ENCODE measurements at places on chromosomes 11 and 22.
A peak's percentile ranks its signal among the peaks of the same experiment; 100 is the strongest.

DNA sequence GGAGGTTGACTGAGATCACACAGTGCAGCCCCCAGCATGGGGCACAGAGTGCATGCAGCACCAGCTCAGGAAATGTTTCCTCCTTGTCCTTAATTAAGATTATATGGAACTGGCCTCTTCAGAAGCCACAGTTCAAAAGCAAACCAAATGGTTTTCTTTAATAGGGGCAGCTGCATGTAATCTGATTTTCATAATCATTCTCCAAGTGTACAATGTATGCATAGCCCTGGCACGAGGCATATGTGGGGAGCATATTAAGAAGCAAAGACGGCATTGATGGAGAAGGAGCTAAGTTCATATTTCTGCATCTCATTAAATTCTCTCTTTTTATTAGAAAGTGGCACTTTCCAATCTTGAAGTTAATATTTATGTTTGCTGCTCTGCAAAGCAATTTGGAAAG, 9.9 kb upstream of the PARVB start:
- no peak for DNase-seq

DNA sequence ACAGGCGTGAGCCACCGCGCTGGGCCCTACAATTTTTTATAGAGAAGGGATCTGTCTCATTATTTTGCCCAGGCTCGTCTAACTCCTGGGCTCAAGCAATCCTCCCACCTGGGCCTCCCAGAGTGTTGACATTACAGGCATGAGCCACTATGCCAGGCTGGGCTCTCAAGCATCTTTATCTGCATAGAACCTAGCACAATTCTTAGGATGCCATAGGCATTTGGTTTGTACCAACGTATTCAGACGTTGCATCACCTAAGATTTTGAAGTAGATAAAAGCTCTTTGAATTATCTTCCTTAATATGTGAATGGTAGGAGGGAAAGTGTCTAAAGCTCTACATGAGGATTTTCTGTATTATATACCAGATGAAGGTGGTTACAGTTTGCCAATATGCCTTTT, 30.5 kb downstream of the RTN3 start:
- no peak for DNase-seq

DNA sequence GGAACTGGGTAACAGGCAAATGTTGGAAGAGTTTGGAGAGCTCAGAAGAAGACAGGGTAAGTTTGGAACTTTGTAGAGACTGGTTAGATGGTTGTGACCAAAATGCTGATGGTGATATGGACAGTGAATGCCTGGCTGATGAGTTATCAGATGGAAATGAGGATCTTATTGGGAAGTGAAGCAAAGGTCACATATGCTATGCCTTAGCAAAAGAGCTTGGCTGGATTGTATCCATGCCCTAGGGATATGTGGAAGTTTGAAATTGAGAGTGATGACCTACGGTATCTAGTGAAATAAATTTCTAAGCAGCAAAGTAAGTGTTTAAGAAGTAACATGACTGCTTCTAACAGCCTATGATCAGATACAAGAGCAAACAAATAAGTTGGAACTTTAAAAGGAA, 17.8 kb downstream of the BBOX1 start:
- DNase-seq = no peak

DNA sequence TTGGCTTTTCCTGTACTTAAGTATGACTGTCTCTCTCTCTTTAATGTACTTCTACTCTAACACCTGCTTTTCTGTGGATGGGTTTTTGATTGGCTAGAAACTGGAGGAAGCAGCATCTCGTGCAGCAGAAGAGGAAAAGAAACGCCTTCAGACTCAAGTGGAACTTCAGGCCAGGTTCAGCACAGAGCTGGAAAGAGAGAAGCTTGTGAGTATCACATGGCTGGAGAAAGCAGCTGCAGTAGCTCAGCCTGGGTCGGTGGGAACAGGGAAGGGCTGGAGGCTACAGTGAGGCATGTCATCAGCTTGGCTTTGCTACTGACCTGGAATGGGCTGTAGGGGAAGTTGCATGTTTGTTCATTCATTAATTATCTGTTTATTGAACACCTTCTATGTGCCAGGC, 74.2 kb downstream of the SWAP70 start:
- peak; percentile 8 for DNase-seq

DNA sequence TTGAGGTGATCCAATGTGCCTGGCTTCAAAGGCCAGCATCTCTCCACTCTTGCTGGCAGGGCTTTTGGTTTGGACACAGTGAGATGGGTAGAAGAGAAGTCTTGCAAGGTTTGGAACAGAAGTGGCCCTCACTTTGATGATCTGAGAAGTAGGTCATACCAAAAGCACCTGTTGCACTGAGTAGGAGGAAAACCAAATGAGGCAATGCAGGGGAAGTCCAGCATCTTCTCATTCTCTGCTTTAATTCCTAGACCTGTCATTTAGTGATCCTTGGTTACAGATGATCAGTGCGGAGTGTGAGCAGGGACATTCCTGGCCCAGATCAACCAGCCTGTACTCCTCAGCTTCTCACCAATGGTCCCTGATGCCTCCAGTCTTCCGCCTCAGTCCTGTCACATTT, 990.5 kb downstream of the OPCML start:
- DNase-seq = no peak

- no peak for DNase-seq
Observed at GRCh38 chr22:43180670-43181069, 6.3 kb downstream of the TTLL12 start.

- DNase-seq = peak; percentile 10
Observed at GRCh38 chr11:88827018-88827676, 238.6 kb downstream of the GRM5 start.

DNA sequence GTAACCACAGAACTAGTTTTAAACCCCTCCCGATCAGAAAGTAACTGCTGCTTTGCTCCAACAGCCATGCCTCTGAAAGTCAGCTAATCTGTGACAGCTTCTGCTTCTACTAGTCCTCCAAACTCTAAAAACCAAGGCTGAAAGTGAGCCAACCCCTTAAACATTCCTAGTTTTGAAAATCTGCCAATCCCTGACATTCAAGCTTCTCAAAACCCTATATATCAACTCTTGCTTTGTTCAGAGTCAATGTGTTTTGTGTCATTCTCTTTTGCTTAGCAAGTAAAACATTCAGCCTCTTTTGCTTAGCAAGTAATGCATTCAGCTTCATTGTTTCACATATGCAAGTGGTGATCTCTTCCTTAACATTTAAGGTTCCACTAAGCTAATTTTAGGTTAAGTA, 56.9 kb downstream of the ATG16L2 start:
- DNase-seq = no peak

DNA sequence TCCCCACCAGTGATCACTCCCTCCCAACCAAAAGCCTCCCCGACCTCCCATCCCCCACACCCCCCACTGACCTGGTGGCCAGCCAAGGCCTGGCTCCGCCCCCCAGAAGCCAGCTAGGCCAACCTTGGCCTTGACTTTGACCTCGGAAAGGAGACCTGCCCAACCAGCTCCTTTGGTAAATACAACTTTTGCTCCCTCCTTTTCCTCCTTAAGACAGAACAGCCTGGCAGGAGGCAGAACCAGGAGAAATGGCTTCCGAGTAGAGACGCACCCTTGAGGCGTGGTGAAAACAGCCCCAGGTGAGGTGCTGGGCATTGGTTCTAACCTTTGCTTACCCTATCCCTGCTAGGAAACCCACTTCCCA, 27.0 kb downstream of the PLEKHA7 start:
- DNase-seq = no peak

DNA sequence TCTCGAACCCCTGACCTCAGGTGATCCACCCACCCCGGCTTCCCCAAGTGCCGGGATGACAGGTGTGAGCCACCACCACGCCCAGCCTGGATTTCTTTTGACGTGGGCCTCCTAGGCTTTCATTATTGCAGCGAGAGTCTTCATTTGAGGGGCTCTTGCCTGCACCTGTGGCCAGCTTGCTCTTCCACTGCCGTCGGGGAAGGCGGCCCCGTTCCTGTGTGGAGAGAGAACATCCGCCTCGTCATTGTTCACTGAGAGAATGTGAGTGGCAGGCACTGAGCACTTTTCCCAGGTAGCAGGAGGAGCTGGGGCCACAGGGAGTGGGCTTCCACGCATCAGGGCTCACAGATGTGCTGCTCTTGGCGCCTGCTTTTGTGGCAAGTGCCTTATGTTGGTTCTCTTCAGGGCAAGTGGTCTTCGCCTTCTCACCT, 365.0 kb downstream of the TBC1D22A start:
- DNase-seq = no peak

DNA sequence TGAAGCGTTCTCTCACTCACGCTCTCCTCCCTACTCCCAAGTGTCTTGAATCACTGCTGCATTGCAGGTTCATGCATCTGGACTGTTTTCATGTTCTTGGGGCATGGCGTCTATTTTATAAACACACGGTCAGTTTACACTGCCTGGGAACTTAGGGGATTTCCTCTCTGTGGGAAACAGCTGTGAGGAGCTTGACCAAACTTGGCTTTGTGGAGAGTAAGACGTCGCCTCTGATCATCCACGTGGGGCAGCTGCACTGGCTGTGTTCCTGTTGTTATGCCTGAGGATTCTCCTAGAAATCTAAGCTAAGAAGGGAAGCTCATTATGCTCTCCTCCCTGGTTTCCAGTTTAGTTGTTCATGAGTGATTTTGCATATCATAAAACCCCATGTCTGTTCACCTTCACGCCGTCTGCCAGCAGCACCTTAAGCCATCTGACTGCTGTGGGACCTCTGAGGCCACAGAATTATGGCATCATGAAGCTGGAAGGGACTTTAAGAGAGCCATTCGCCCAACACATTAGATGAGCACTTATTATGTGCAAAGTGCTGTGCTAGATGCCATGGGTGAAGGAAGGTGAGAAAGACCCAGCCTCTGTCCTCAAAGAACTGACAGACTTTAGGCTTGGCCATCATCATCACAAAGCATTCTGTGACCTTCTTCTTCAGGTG, 38.8 kb upstream of the POU2AF1 start:
- no peak for DNase-seq

GRCh38 chr11:120898568-120898967, 125.3 kb upstream of the TBCEL start:
- no peak for DNase-seq

DNA sequence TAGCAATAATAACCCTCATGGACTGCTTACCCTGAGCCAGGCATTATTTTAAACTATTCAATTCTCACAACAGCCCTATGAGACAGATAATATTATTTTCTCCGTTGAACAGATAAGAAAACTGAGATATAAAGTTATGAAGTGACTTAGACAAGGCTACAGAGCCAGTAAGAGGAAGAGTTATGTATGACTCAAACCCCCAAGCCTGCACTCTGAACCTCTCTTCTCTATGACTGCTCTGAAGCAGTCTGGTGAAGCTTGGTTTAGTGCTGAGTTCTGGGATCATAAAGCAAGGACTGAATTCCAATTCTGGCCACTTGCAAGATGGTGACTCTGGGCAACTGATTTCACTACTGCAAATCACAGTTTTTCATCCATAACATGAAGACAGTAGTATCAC, 34.5 kb downstream of the TNKS1BP1 start:
- no peak for DNase-seq

DNA sequence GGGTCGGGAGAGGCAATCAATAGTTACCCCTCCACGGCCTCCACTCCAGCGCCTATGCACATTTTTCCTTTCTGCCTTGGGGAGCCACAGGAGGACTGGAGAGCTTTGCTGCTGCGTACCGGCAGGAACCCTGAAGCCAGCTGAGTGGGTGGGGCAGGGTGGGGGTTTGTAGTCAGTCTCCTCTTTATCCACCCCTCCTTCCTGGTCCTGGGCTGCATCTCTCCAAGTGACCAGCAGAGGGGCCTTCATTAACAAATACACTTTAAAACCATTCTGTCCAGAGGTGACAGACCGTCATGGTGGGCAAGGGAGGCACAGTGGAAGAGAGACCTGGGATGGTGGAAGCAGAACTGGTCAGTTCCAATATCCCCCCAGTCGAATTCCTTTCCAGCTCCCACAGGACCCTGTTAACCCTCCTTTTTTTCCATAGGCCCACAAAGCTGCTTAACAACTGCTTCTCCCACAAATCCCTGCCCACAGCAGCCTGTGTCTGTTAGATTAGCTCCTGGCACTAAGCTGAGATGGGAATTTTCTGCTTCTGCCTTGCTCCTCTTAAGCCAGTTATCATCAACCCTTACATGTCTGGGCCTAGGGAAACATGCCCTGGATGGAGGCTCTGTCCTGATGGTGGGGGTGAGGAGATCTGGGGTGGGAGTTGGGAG, 3.9 kb upstream of the ABCG4 start:
- peak; percentile 46 for DNase-seq

GRCh38 chr11:34624069-34624468, 3.2 kb downstream of the EHF start:
- DNase-seq = peak; percentile 60

GRCh38 chr22:17804331-17805080, 30.2 kb upstream of the BID start:
- DNase-seq = no peak

- no peak for DNase-seq
Observed at GRCh38 chr22:24697621-24698082, 76.9 kb downstream of the PIWIL3 start.

DNA sequence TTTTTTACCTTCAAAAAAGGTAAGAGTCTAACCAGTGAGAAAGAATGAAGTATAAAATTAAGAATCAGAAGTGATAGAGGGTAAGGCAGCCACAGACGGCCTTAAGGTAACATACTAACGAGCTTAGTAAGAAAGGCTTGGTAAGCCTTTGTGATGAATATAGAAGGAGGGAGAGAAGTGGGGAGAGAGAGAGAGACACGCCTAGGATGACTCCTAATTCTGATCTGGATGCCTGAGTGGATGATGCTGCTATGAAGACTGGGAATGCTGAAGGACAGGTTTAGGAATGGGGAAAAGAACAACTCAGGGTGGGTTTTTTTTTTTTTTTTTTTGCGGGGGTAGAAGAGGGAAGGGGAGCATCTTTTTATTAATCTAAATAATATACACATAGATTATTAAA, 4.8 kb downstream of the FBXO3 start:
- no peak for DNase-seq

- no peak for DNase-seq
Observed at GRCh38 chr11:490930-491260, 16.1 kb downstream of the RNH1 start.

DNA sequence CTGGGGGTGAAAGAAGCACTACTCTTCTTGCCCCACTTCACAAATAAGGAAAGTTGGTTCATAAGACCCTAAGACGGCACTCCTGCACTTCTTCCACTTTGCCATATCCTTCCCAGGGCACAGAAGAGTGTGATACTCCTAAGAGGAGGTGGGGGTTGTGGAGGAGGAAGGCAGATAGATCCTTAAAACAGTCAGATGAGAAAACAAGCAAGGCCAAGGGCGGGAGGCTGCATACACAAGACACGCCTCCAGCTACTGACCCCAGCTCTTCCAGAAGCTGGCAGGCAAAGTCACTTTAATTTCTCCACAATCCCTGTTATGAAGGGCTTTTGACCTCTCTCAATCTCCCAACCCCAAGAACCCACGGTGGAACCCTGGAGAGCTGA, 1.6 kb upstream of the CHRM4 start:
- DNase-seq = no peak

GRCh38 chr11:16012125-16012751, 344.1 kb downstream of the SOX6 start:
- no peak for DNase-seq

DNA sequence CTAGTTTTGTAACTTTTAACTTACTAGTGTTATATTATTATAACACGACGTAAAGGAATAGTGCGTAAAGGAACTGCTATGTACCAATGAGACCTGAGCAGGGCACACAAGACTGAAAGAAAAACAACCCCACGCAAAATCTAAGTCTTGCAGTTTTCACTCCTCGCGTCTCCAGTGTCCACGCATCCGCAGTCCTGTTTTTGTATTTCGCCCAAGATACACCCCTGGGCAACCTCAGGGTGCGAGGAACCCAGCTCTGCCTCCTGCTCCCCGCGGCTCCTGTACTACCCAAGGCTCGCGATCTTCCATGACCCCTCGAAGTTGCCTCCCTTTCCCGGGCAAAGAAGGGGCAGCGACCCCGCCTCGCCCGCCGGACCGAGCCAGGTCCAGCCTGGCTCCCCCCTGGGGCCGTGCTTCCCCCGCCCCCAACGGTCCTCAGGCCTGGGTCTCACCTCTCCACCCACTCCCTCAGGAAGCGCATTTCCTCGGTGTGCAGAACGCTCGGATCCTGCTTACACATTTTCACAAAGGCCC, 393 bp downstream of the ST13 start:
- DNase-seq = no peak
